G401 (cell line): ENCODE measurements at places on chromosomes 7 and 10.

GRCh38 chr10:112131996-112132395 is 51.6 kb downstream of the GPAM start:
- DNase-seq, result no peak

DNA sequence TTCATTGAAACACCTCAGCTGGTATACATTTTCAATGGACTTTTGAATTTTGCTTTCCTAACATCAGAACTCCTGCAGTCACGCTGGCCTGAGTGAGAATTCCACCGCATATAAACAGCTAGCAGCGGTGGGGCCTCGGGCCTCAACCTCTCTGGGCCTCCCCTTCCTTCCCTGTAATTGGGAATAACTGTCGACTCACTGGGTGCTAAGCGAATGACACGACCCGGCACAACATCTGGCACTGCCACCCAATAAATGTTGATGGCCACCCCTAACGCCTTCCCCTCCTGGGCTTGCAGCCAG is 670 bp downstream of the RCC1L start:
- no peak for DNase-seq

- DNase-seq, result no peak
These were observed 82.1 kb upstream of the PDGFA start for GRCh38 chr7:601595-602340.

DNA sequence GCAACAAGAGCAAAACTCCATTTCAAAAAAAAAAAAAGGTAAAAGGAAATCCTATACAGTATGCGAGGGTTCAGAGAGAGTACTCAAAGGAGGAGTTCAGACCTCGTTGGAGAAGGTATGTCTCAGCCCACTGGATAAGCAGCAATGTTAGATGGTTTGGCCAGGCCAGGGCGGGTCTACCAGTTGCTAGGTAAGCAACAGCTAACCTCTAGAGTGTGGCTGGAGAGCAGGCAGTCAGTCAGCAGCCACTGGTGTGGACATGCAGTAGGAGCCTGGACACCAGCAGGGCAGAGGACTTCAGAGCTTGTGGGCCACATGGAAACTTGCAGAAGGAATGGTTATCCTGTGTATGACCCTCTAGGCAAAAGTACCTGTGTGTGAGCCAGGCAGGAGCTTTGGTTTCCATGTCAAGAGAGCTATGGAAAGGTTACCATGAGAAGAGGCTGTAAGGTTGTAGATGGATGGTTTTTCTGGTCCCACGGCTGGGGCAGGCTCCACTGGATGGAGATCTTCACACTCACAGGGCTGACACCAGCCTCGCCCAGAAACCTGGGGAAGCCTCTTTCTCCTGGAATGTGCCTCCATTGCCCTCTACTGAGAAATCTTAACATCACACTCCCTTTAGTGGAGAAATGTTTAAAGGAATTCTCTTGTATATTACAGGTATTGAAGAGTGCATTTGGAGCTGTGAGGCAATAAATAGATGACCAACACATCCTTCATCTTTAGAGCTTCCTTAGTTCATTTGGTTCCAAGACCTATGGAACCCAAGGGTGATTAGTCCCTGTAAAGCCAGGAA is 63.6 kb downstream of the CCDC186 start:
- DNase-seq, result no peak

DNA sequence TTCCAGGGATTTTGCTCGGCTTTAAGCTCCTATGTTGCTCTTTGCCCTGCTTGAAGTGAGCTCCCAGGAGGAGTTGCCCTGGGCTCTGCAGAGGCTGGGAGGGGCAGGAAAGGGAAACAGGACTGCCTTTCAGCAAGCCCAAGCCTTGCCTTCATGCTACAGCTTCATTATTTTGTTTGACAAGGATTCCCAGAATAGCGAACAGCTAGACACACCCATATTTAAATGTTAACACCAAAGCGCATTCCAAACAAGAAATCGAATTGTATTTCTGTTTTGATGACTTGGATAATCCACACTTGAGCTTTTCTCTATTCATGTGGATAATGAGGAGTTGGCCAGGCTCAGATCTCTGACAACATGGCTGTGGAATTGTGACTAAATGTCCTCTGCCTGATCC is 6.3 kb downstream of the KIAA1217 start:
- no peak for DNase-seq

- DNase-seq, result no peak
These were observed 136.4 kb downstream of the VTI1A start for GRCh38 chr10:112583236-112583939.

DNA sequence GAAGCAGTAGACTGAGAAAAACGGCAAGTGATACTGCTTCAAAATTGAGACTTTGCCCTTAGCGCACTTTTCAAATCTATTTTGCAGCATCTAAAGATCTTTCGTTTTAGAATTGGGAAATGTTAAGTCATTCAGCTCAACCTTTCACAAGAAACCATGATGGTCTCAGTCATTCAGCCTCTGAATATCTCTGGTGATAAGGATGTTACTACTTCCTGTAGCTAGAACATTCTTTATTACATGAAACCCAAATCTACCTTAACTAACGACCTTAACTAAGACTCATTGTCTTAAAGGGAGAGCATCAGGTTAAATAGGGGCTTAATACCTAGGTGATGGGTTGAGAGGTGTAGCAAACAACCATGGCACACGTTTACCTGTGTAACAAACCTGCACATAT is 26.4 kb upstream of the AKR1B10 start:
- no peak for DNase-seq
